Cardiac muscle cell (in vitro differentiated cells and primary cell): ENCODE measurements at places on chromosomes 4 and X. TPM values are rescaled to one million over a fixed set of nuclear protein-coding genes. Genes with fewer than 3 reads are reported as not detected.

PPP2R2C gene
- polyA plus RNA-seq = not detected in 2 replicates

OTC gene
- polyA plus RNA-seq = not detected in 2 replicates

EFHC2 gene
- 3.8 and 7.7 TPM in 2 replicates for polyA plus RNA-seq

NSG1 gene
- polyA plus RNA-seq = 6.1 and 18.4 TPM in 2 replicates

NPY1R gene
- polyA plus RNA-seq = 13.1 and 16.8 TPM in 2 replicates

TRO gene
- polyA plus RNA-seq = 125 and 140 TPM in 2 replicates

ALB gene
- polyA plus RNA-seq = 3.1 and 5.4 TPM in 2 replicates
